ENCODE measurements at places on chromosomes 4 and X. TPM values are rescaled to one million over a fixed set of nuclear protein-coding genes. Genes with fewer than 3 reads are reported as not detected.

- H3K27me3 ChIP-seq: no peaks in the 10 kb centered on the region
- H3K4me1 ChIP-seq: peaks cover 4% of the 10 kb centered on the region
- no peak for DNase-seq
- no peak overlapping the region for H3K4me3 ChIP-seq
Measured at GRCh38 chr4:98903963-98904362, 25.0 kb downstream of the EIF4E start.

- DNase-seq: no peak
- peaks cover 3% of the 10 kb centered on the region for H3K4me1 ChIP-seq
- H3K27me3 ChIP-seq: no peaks in the 10 kb centered on the region
- no peak overlapping the region for H3K27ac ChIP-seq
Measured at GRCh38 chrX:1239681-1240142, 27.3 kb upstream of the CRLF2 start.

GRCh38 chr4:107388736-107389274, 331.2 kb downstream of the PAPSS1 start:
- DNase-seq: no peak
- no peaks in the 10 kb centered on the region for H3K4me1 ChIP-seq
- H3K36me3 ChIP-seq: no peaks in the 10 kb centered on the region
- H3K27me3 ChIP-seq: no peaks in the 10 kb centered on the region
- no peak overlapping the region for H3K27ac ChIP-seq

DNA sequence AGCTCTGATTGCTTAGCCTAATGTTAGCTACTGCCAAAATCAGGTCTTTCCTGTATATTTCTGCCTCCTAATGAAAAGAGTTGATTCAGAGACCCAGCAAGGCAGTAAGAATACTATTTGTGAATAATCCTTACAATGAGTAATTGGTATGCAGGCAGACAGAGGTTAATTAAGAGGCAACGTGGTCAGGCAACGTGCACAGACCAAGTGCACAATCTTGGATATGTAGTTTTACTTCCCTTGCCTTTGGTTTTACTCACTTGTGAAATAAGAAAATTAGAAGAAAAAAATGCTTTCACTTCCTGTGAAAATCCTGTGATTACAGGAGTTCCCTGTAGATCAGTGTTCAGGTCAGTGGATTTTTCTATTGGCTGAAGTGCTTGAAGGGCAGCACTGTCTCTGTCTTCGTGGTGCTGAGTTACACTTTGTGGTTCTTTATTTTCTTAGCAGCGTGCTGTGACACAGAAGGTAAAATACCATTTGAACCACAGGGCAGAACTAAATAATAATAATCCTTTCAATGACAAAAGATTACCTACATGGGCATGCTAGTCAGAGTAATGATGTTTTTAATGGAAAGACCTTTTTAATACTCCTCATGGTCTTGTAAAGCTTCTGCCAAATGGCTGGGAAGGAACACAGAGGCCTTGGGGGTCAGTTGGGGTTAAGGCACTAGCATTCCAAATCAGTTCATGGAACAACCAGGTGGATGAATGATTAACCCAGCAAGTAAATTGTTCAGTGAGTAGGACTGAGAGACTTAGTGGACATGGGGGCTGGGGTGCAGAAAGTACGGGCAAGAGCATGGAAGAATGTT, 430.9 kb downstream of the MAPK10 start:
- peaks cover 4% of the 10 kb centered on the region for H3K27me3 ChIP-seq
- H3K36me3 ChIP-seq: no peaks in the 10 kb centered on the region
- peaks cover 9% of the 10 kb centered on the region for H3K4me1 ChIP-seq

The SLC2A9 gene
- 5.2 TPM for total RNA-seq

The SPARCL1 gene
- total RNA-seq: not detected
